ENCODE measurements at places on chromosomes 13 and 19.

DNA sequence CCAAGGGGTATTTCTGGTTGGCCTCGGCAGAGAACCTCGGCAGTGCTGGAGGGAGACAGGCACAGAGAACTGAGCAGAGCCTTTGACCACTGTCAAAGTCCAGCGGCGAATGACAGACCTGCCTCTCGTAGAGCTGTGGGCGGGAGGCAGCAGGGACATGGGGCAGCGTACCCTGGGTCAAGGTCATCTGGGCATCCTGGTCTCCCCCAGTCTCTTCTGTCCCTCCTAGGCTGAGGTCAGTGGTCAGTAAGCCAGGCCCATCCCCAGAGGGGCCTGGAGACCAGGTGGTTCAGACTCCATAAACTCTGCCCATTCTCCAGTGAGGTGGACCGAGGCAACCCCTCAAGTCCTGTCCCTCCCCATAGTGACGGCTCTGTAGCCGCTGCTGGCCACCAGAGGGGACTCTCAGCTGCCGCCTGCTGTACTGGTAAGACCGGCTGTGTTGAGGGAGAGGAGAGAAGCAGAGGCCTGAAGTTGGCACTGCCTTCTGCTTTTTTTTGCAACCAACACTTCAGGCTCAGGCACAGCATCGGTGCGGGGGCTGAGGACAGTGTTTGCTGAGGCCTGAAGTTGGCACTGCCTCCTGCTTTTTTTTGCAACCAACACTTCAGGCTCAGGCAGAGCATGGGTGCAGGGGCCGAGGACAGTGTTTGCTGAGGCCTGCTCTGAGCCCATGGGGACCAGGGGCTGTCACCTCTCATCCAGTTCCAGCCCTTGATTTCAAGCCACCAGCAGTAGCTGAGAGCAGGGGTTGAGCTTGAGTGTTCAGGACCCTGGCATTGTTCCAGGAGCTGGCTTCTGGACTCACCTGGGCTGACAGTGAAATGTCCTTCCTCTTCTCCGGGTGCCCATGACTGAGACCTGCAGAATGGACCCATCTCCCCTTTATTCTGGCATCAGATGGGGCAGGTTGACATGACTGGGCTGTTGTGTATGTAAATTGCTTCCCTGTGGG lies at the start of gene PGLYRP2:
Gene PGLYRP2, minus strand, starts transcription at position 111 of the 955 bp plus-strand sequence. CDS start 130 bp downstream, outside the sequence.
- DNase-seq, result no peak

DNA sequence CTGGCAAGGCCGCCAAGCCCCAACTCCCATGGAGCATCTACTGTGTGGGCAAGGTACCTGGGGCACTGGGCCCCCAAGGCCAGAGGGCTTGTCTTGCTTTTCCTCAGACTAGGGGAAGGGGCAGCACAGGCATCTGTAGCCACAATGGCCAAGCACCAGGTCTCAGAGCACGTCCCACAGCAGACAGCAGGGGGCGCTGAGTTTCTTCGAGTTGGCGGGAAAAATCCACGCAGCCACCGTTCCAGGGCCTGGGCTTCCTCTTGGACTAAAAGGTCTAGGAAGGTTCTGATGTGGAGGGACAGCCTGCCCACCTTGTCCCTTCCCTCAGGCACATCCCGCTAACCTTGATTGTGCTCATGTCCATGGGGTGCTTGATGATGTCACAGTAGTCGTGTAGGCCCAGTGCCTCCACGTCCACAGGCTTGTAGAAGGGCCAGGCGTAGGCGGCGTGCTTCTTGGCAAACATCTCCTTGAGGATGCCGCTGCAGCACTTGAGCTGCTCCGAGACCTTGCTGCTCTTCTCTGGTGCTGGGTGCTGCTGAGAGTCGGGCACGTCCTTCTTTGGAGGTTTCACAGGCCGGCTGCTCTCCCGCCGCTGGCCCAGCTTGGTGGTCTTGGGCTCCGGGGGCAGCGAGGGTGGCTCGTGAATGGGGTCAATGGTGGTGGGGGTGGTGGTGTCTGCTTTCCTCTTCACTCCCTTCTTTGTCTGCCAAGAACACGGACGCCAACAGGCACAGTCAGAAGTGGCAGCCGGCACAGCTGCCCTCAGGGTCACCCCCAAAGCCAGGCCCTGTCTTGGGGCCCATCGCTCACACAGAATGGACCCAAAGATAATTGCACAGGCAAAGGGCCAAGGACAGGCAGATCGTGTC lies 32.0 kb upstream of the EPHX3 start:
- DNase-seq, result no peak

DNA sequence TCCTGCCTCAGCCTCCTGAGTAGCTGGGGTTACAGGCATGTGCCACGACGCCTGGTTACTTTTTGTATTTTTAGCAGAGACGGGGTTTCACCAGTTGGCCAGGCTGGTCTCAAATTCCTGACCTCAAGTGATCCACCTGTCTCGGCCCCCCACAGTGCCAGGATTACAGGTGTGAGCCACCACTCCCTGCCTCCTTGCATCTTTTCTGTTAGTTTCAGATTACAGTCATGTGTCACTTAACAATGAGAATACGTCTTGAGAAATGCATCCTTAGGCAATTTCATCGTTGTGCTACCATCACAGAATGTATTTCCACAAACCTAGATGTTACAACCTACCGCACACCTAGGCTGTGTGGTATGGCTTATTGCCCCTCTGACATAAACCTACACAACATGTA lies 180.4 kb downstream of the TM9SF2 start:
- DNase-seq, result no peak

DNA sequence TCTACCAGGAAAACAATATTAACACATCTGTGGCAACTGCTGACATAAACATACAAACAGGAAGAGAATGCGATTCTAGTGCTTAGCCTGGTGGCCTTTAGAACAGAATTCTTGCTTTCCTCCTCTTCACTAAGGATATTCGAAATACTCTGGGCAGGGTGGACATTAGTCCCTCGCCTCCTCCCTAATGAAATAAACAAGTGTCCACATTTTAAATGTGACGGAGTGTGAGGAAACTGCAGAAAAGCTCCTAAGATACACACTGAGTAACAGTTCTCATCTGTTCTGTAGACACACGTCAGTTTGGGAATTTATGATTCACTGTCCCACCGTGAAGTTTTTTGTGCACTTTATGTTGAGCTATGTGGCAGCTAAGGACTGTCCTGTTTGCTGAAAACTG lies 639 bp downstream of the STARD13 start:
- no peak for DNase-seq

DNA sequence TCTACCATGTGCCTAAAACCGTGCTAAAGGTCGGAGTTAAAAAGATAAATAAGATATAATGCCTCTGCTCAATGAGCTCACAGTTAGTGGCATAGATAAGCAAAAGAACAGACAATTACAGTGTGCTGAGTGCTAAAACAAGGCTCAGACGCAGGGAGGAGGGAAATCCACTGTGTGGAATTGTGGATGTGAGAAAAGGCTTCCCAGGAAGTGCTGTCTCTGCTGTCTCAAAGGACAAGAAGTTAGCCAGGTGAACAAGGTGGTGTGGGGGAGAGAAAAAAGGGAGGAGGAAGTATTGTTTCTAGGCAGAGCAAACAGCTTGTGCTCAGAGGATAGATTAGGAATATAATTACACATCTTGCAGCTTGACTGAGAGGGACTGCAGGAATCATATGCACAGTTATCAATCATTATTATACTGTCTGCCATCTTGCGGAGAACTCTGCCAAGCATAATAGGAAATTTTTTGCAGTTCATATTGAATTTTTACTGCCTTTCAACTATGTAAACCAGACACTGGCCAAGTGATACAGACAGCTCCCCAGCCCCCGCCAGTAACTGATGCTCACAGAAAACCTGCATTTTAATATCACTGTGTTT lies 9.3 kb downstream of the C13orf42 start:
- no peak for DNase-seq

- no peak for DNase-seq
Measured at GRCh38 chr19:45958769-45959516, 14.7 kb downstream of the NOVA2 start.

DNA sequence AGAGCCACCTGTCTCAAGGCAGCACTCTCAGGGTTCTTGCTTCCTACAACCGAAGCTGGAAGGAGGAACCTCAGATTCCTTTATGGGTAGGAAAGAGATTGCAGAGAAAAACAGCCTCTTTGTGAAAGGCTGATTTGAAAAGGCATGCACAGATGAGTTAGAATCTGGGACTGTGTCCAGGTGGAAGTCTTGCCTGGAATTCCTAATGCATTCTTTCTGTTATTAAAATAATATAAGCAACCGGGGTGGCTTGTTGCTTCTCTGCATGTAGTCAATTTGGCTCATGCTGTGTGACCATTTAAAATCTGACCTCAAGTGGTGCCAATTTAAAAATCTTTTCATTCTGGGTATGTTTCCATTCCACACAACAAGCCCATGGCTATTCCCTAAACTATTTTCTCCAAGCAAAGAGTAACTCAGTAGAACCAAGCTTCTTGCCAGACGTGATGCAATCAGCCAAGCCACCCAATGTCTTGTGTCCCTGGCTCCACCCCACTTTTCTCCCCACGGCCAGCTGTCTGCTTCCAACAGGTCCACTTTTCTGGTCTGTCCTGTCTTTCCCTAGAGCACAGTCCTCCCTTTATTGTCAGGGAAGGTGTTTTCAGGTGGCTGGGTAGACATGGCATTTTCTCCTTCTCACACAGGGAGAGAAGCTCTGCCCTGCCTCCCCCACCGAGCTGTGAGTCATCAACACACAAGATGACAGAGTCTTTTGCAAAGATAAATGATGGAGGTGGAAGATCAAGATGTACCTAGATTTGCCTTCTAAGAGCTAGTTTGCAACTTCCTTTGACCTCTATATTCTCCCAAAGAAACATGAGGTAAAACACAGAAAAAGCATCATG lies 394.3 kb downstream of the FOXO1 start:
- DNase-seq, result no peak

DNA sequence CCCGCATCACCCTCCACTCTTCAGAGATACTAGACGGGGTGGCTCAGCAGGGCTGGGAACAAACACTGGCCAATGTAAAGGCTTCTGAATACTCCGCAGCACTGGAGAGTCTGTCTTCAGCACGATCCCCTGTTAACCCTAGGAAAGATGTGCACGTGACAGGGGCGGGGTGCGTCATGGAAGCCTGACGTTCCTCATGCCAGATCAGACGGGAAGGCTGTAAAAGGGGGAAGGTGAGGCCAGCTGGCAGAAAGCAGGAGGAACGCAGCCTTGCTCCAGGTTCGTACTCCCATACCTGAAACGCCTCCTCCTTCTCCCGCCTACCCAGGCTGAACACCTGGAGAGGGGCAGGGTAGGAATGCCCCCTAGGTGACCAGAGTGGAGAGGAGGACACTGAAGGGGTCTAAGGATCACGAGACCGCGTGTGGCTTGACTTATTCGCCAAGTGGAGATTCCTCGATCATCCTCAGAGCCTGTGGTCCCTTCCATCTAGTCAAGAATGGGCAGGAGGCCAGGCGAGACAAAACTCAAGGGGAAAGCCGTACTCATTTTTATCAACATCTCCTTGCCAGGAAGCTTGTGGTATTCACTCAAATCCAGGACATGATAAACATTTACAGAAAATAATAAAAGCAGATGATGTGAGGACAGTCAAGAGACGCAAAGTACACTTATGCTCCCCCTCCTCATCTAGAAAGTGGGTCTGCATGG lies 18.2 kb upstream of the FFAR2 start:
- no peak for DNase-seq

DNA sequence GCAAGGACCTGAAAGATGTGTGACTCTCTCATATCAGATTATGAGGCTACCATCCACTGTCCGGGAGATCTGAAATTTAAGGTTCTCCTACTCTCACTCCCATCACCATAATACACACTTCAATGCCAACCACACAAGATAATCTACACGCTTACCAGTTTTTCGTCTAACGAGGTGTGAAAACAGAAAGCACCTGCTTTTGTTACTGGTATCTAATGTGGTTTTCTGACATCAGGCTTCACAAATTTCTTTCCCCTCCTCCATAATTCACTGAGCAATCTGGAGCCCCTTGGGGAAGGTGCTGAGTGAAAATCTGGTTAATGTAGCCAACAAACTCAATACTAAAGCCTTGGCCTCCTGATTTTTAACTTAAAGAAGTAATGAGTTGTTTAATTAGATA lies 10.1 kb upstream of the LRCH1 start:
- no peak for DNase-seq

- DNase-seq, result no peak
Measured at GRCh38 chr13:22487932-22488331, 692.8 kb upstream of the SGCG start.

GRCh38 chr13:39509616-39510315 lies 93.2 kb downstream of the LHFPL6 start:
- DNase-seq, result no peak

DNA sequence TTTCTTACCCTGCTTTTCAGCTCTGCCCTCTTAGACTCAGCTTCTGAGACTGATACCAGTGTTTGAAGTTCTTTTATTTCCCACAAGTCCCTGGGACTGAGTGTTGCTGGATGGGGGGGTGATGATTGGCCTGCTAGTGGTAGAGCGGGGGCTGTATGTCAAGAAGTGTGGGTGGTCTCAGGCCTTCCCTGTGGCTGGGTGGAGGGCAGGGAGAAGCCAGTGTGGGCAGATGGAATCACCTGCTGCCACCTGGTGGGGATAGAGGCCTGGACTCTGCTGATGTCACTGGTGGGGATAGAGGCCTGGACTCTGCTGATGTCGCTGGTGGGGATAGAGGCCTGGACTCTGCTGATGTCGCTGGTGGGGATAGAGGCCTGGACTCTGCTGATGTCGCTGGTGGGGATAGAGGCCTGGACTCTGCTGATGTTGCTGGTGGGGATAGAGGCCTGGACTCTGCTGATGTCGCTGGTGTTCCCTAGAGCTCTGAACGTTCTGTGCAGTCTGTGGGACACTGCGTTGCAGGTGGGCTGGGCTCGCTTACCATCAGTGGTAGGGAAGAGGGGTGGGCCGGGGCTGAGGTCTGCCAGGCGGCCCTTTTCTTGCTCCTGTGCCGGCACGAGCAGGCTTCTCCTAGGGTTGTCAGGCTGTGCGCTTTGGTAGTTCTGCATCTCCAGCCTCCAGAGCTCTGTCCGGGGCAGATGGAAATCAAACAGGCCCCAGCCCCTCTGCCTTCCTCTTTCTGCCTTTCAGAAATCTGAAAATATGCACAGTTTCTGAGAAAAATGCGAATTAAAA lies 101.3 kb downstream of the ARHGEF7 start:
- DNase-seq, result peak; percentile 24

DNA sequence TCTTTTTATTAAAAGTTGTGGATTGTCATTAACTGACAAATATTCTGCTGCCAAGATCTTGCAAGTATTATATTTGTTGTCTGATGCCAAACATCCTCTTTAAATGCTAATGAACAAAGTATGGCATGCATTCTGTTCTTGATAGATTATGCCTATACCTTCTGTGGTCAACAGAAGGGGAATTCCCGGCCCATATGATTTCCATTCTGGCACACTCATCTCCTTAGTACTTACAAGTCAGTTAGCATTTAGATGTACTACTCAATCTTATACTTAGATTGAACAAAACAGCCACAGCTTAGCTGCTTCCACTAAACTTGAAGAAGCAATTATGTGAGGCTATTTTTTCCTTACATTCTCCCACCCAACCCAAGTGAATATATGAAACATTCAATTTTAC lies 246.1 kb upstream of the DACH1 start:
- no peak for DNase-seq

GRCh38 chr13:42893214-42893671 lies 98.8 kb downstream of the EPSTI1 start:
- DNase-seq, result no peak

- DNase-seq, result no peak
Measured at GRCh38 chr13:102944821-102945220, 99.0 kb downstream of the ERCC5 start.
